ENCODE measurements at places on chromosomes 1 and 21.

DNA sequence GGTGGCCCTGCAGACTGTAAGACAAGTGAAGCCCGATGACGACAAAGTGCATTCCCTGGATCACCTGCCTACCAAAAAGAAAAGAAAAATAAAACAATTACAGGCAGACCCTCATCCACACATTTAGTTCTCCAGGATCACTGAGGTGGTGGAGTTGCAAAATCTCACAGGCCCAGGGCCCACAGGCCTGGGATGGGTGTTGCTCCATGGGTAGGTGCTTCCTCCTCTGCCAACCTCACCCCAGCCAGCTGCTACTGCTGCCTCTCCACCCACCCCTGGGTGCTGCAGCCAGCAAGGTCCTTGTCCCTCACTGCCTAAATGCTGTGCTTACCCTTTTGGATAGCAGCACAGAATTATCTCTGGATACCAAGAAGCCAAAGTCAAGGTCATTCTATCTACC lies 146.4 kb upstream of the GALNT2 start:
- DNase-seq: no peak

DNA sequence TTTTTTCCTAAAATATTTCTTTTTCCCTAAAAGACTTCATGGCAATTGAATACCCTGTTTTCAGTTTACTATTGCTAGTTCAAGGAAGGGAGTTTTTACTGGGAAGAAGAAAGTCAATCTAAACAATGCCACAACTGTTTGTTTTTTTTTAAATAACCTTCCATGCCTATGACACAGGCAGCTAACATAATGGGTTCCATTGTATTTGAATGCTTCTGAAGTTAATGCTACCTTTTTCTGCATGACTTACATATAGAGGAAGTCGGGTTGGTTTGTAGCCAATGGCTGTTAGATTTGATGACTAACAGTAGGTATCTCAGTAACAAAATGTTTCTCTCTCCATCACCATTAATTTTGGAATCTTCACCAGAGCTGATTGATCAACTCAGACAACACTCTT lies 134.0 kb downstream of the KIF26B start:
- no peak for DNase-seq

GRCh38 chr1:57013522-57013921 lies 47.7 kb upstream of the C8B start:
- DNase-seq: no peak

DNA sequence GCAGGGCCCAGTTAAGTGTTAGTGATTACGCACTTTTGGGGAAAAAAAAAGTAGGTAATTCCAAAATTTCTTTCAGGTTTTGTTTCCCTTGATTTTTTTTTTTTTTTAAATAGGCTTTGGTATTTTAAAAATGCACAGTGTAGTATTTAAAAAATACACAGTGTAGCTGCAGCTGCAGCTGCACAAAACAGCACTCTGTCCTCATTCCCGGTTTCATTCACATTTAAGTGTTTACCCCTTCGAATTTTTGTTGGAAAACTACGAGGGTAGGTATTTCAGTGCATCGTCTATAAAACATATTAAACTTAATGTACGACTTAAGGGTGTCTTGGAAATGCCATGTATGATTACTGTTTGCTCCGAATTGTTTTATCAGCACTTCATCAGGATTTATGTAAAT lies 3.4 kb downstream of the NEK7 start:
- DNase-seq: no peak

DNA sequence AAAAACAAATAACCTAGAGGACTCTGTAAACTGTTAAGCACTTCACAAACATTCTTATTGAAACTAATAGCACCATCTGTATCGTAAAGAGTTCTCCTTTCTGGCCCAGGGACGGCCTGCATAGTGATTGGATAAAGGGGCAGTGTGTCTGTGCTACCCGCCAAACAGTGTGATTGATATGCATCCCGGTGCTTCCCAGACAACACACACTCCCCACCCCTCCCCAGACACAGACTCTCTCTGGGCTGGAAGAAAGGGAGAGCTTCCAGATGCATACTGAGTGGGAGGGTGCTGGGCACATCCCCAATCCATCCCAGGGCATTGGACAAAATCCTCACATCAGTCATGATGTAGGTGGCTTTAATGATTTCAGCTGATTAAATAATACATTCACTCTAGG lies 3.7 kb downstream of the HSD11B1 start:
- no peak for DNase-seq

DNA sequence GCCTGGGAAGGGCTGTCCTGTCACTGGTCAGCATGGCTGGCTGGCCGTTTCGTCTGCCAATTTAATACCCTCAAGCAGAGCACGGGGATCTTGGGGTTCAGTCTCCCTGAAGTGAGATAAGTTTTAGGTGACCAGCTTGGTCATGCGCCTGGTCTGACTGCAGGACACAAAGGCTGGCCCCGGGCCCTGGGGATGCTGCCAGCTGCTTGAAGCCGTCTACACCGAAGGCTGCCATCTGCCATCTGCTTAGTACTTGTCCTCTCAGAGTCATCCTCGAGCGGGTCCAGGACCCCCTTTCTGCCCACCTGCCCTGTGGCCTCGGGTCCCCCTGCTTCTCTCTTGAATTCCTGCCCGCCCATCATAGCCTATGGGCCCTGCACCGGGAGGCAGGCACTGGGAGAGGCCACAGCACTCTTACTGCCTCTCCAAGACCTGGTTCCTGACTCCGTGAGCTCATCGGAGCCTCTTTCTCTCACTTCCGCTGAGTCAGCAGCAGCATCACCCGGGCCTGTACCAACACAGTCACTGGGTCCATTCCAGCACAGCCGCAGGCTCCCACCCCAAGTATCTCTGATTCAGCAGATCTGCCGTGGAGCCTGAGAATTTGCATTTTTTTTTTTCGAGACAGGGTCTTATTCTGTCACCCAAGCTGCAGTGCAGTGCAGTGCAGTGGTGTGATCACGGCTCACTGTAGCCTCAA lies 7.0 kb downstream of the FBLIM1 start:
- DNase-seq: no peak

DNA sequence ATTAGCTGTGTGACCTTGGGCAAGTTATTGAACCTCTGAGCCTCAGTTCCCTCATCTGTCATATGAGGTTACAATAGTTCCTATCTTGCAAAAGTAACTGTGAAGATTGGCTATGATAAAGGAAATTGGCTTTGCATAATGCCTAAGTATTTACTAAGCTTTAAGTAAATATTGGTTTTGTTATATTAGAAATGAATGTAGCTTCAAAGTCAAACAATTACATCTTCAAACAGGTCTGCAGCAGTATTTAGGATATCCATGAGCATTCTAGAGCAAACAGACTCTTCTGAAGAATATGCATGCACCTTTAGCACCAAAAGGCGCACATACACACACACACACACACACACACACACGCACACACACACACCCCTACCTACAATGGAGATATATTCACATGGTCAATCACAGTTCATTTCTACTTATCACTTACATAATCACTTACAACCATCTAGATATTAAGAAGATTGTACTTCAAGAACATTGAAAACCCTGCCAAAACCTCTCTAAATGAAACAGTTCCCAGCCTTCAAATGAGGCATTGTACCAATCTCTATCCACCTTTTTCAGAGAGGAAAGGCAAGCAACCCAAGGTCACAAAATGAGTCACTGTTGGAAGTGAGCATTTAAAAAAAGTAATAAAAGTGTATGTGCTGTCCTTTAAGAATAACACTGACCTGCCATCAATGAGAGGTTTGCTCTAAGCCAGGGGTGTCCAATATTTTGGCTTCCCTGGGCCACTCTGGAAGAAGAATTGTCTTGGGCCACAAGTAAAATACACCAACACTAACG lies 13.4 kb upstream of the FAM43B start:
- DNase-seq: no peak

DNA sequence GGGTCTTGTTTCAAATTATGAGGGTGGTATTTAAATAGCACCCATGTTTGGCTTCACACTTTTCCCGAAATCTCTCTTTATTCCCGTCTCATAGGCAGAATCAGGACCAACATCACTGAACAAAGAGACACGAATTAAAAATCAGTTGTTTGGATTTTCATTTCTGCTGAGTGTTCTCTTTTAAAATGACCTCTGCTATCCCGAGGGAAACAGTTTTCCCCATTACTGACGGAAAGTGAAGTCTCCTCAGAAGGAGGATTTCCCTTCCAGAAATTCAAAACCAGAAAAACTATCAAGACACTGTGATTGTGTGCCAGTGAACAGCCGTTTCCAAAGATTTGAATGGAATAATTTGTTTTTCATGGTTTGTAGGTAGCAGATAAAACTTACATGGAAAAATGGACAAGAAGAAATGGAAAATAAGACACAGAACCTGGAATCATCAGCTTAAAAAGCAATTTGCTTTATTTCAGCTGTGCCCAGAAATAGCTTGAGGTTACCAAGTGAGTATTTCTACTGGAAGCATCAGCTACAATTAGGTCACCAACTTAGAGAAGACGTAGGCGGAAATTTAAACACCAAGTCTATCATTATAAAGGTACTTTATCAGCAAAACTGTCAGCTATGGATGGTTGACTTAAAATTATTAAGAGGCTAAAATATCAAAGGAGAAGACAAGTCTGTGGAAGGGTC lies 68.5 kb downstream of the RUNX1 start:
- DNase-seq: no peak

DNA sequence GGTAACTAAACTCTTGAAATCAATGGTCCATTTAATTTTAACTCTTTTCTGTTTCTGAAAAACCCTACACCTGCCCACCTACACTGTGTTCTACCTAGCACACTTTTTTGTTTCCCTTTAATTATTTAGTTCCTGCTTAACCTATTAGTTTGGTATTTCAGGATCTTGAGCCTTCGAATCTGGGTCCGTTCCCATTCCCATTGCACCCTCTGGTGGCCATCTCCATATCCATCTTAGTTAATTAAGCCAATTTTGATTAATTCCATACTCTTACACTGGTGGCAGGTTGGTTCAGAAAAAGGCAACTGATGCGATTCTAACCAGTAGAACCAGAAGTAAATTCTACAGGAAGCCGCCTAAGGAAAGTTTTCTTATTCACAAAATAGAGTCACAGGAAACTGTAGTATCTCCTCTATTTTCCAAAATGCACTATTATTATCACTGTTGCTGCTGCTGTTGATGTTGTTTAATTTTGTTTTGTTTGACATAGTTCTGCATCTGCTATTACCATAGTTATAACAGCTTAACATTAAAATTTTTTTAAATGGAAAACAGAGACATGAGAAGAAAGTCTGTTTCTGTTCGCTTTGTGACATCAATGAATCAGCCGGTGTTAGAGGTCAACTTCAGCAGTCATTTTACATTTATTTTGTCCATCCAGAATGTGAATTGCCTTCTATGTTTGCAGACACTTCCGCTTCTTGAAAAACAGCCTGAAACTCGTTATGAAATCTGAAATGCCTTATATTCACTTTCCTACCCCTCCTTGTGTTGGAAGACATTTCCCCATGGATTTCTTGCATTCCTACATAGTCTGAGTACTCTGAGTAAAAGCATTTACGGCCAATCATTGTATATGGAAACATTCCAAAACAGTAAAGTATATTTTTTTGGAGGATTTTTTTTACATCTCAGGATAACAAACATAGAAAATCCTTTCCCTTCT lies 115.5 kb upstream of the NCAM2 start:
- peak; percentile 15 for DNase-seq

- no peak for DNase-seq
These were observed 4.9 kb downstream of the CSTB start for GRCh38 chr21:43771199-43771675.

- DNase-seq: no peak
These were observed 14.8 kb downstream of the KCNN3 start for GRCh38 chr1:154855186-154855851.

DNA sequence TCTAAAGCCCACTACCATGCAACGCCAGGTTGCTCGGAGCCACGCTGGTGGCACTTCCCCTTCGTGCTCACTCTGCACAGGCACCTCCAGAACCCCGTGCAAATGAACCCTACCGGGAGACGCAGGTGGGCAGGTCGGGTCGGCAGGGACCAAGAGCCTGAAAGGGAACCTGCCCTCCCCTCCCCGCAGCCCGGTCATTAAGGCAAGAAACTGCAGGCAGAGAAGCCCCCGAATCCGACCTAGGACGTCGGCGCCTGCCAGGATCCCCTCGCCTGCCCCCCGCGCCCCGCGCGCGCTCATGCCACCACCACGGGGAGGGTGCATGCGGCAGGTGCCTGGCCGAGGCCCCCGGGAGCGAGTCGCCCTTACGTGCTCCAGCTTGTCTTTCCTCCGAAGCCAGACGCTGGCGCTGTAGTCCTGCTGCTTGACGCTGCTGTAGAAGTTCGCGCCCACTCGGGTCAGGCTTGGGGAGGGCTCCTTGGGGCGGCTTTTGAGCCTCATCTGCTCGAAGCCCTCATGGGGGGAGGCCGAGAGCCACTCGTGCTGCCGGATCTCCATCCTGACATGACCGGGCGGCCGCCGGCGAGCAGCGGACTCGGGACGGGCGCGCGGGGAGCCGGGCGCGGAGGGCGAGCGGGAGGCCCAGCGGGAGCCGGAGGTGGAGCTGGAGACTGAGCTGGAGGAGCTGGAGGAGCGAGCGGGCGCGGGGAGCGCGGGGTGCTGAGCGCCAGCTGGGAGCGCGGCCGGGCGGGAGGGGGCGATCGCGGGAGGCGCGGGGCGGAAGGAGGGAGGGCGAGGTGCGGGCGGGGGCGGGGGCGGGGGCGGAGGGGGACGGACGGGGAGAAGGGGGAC lies 552 bp downstream of the PLD5 start:
- peak; percentile 20 for DNase-seq

GRCh38 chr21:35179990-35180540 lies 131.0 kb upstream of the RUNX1 start:
- DNase-seq: no peak

DNA sequence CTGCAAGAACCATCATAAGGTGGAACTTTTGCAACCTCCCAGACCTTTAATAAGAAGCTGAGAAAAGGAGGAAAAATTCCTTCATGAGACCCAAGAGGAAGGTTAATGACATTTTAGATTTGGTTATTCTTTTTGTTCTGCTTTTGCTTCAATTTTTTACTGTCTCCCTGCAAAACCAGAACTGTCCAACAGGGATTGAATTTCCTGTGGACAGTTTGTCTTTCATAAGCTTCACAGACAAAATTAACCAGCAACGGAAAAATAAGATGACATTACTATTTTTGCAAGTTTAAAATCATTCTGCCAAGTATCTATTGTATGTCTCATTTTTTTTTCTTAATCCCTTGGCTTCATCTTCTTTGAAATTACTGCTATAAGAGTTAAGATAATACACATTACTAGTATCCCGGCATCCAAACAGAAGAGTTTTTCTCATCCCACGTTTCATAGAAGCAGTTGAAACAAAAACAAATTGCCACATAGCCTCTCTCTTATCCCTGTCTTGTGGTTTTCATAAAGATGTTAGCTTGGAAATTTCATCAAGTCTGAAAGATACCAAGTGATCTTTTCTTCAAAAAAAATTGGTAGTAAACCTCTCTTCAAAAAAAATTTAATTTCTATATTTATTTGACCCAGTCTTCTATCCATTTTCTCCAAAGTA lies 465.3 kb upstream of the PTBP2 start:
- no peak for DNase-seq

- no peak for DNase-seq
These were observed 488.6 kb upstream of the RGS18 start for GRCh38 chr1:191669629-191670028.

DNA sequence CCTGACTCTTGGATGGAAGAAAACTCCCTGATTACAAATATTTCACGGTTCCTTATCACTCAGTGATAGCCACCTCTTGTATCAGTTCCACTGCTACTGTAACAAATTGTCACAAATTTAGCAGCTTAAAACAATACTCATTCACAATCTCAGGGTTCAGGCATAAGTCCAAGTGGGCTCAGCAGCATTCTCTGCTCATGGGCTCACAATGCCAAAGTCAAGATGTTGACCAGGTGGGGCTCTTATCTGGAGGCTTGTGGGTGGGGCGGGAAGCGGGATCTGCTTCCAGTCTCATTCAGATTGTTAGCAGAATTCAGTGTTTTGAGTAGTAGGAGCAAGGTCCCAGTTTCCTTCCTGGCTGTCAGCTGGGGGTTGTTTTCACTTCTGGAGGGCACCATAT lies 137.3 kb upstream of the FAM78B start:
- DNase-seq: no peak

GRCh38 chr21:25215698-25216384 lies 391.4 kb downstream of the MRPL39 start:
- DNase-seq: no peak

Measured in right lung (tissue), 10 donors.